KBM-7 (cell line): ENCODE measurements at places on chromosomes 4 and X.

- DNase-seq: no peak
These were observed 163.3 kb upstream of the SLC7A11 start for GRCh38 chr4:138405466-138405891.

GRCh38 chr4:6443035-6444023 is 29.1 kb downstream of the PPP2R2C start:
- no peak for DNase-seq

GRCh38 chr4:72761368-72762038 is 192.5 kb upstream of the ADAMTS3 start:
- no peak for DNase-seq

DNA sequence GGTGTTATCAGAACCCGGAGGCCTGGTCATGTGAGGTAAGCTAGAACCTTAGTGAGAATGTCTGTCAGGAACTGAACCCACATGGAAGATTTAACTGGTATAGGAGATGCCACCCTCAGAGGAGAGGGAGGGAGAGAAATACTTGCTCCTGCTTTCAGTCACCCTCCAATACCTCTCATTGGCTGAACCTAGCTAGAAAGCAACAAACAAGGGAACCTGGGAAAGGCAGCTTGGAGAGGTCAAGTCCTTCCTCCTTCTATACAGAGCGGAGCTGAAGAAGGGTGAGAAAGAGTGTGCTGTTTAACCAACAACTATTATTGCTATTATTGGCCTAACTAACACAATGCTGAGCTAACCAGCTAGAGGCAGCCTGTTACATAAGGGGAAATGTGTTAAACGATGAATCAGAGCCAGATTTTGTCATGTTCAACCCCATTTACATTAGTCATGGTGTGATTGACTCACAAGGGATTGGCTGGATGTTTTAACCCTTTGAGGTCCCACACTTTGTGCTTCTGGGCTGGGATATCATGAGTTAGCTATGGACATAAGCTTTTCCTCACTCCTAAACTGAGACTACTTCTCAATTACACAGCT is 96.5 kb upstream of the ESX1 start:
- no peak for DNase-seq

- no peak for DNase-seq
These were observed 323.2 kb downstream of the RAB28 start for GRCh38 chr4:13160920-13161319.

DNA sequence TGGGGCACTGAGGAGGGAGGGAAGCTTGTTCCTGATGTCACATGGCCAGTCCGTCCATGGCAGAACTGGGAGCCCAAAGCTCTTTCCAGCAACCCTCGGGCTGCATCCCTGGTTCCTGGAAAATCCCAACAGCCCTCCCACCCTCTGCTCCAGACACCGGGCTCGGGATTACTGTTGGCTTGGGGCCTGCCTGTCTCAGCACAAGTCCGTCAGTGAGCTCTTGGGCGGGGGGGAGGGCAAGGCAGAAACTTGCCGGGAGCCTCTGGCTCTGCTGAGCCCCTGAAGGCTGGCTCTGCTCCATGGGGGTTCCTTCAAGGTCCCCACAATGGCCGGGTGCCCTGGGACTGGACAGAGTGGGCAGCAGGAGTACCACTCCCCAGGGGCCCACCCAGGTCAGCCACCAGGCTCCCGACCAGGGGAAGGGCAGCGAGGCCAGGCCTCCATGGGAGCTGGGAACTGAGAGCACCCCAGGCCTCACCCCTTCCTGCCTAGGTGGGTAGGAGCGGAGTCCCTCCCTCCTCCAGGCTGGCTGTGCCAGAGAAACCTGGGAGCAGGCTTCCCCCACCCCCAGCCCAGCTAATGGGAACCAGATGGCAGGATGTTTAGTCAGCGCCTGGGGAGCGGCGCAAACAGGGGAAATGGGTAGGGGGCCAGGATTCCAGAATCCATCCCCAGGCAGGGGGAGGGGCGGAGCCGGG is 6.4 kb upstream of the HAUS7 start:
- no peak for DNase-seq

DNA sequence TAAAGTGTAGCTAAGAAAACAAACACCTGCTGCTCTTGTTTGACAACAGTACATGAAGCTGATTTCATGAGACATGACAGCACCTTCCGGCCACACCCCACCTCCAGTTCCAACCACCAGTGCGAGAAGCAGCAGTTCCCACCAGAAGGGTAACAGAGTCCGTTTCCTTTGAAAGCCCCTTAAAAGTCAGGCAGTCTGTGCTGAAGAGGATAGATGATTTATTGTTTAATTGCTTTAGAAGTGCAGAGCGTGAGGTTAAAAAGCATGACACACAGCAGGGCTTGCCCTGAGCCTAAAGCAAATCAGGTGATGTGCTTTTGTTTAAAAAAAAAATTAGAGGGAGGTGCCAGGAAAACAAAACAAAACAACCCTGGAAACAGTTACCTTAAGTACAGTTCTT is 82.6 kb downstream of the HADH start:
- DNase-seq: peak; percentile 3

DNA sequence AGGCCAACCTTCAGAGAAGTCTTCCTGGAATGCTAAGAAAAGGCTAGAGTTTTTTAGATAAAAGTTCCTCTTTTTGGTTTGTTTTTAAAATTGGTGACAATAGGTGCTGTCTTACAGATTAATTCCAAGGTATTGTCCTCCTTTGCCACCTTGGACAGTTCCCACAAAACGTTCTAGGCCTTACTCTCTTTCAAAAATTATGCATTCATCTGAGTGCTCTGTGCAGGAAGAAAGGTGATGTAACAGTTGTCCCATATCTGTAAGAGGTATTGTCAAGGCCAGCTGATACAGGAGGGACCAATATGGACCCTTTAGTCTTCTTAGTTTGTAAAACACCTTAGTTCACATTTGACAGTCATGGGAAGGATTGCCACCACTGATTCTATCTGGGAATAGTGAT is 15.9 kb upstream of the CXCL5 start:
- peak; percentile 6 for DNase-seq
